Inflammatory macrophage treated with lipopolysaccharide for 4 hours (primary cell): ENCODE measurements at places on chromosomes 3 and 15.

DNA sequence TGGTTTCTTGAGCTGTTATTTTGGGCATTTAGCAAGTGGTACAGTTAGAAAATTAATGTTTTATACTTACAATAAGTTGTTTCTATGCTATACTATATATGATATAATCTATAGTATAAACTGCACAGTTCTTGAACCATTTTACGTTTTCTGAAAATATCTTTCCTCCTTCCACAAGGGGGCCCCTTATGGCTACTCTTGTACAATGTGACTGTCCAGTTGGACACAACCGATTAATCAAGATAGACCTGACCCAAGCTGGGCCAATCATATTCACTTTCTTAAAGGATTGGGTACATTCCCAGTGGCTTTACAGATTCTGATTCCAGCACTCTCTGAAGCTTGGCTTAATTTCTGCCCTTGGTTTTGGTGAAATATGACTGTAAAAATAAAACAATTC lies 953.4 kb downstream of the AGBL1 start:
- no peak for DNase-seq

GRCh38 chr3:149494022-149494758 lies 19.7 kb downstream of the TM4SF4 start:
- peak; percentile 77 for DNase-seq

- DNase-seq = no peak
Observed at GRCh38 chr3:111648991-111649579, 53.9 kb upstream of the ZBED2 start.

DNA sequence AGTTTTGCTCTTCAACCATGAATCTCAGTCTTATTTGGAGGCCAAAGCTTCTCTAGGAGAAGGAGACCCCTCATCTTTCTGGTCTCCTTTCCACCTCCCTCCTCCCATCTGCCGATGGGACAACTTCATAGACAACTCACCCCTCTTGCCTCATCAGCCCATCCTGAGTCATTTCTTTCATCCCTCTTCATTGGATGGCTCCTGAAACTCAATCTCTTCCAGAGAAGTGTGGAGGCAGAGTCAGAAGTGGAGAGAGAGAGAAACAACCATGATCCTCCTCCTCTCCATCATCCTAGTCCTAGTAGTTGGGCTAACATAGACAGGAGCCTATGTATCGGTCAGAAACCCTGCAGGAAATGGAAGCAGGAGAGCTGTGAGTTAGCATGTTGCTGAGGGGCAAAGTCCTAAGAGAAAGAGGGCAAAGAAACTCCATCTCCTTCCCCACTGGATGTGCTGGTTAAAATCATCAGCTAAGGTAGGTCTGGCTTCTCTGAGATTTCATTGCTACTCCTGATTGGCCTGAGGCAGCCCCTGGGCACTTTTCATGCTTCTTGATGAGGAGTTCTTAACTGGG lies 21.3 kb upstream of the HCN4 start:
- no peak for DNase-seq

GRCh38 chr15:66251790-66252684 lies 1.5 kb downstream of the MEGF11 start:
- peak; percentile 37 for DNase-seq

DNA sequence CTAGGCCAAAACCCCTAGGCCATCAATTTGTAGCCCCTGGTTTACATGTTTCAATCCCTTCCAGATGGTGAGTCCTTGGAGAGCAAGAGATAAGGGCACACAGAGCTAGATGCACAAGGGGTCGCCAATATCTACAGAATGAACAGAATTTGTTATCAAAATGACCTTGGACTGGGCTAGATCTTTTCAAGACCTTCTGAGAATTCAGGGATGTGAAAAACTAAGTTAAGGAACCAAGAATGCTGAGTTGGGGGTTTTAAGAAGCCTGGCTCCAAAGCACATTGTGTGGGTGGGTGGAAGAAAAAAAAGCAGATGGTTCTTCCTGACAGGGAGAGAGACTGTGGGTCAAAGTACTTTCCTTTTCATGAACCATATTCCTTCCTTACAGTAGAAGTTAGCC lies 10.2 kb downstream of the CDCP1 start:
- peak; percentile 90 for DNase-seq

- DNase-seq = no peak
Observed at GRCh38 chr15:40680151-40680550, 14.8 kb upstream of the RAD51 start.

- no peak for DNase-seq
Observed at GRCh38 chr3:18100121-18100520, 325.0 kb downstream of the SATB1 start.
